Natural killer cell (primary cell): ENCODE measurements at places on chromosomes 6 and 20. TPM values are rescaled to one million over a fixed set of nuclear protein-coding genes. Genes with fewer than 3 reads are reported as not detected.

ACTL10 gene
- total RNA-seq = 1.1 TPM

GRM1 gene
- not detected for total RNA-seq

LINC00237 gene
- not detected for total RNA-seq

BPIFB2 gene
- total RNA-seq = not detected

DNA sequence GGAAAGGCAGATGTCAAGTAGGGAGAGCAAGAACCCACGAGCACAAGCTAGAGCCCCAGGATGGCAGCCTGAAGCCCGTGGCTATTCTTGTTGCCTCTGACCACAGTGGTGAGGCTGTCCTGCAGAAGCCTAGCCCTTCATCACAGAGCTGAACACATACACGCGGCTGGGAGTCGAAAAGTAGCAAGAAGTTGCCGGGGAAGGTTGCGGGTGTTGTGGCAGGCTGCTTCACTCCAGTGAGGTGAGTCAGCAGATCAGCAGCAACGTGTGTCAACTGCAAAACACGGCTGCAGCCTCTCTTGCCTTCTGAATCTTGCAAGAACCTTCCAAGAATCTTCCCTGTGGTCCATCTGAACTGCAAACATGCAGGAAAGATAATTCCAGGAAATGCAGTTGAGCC, 10.6 kb upstream of the STX16 start:
- H3K36me3 ChIP-seq = no peaks in the 10 kb centered on the region
- no peaks in the 10 kb centered on the region for H3K4me1 ChIP-seq
- no peak overlapping the region for H3K4me3 ChIP-seq
- H3K27me3 ChIP-seq = peaks cover 3% of the 10 kb centered on the region
- DNase-seq = no peak
- H3K27ac ChIP-seq = no peak overlapping the region

GRCh38 chr20:23095499-23095898, 9.4 kb upstream of the CD93 start:
- H3K27ac ChIP-seq = no peak overlapping the region
- no peaks in the 10 kb centered on the region for H3K4me1 ChIP-seq
- H3K36me3 ChIP-seq = no peaks in the 10 kb centered on the region

DNA sequence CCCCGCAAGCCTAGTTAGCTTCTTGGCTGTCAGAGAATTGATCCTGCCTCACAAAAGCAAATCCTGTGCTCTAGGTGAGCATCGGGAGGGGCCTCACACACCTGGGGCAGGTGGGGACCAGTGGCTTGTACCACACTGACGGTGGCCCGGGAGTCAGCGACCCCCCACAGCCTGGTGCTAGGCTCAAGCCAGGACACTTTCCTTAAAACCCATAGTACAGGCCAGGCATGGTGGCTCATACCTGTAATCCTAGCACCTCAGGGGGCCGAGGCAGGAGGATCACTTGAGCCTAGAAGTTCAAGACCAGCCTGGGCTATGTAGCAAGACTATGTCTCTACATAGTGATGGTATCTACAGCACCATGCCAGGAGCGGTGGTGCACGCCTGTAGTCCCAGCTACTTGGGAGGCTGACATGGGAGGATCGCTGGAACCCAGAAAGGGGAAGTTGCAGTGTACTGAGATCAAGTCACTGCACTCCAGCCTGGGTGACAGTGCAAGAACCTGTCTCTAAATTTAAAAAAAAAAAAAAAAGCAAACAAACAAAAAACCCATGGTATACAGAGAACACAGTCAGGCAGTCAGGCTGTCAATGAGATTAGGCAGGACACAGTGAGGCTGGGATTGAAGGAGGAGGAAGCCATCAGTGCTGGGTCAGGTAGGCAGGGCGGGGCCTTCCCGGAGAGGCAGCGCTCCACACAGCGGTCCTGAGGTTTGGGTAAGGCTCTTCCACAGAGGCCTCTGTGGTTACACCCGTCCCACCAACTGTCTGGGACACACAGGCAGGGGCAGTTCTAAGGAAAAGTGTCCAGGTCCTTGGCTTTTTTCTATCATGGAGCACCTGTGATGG, 41.3 kb downstream of the SYNJ2 start:
- H3K36me3 ChIP-seq = peaks cover 5% of the 10 kb centered on the region
- H3K27ac ChIP-seq = no peak overlapping the region
- no peak for DNase-seq
- H3K4me1 ChIP-seq = peaks cover 28% of the 10 kb centered on the region
- no peaks in the 10 kb centered on the region for H3K27me3 ChIP-seq
- no peak overlapping the region for H3K4me3 ChIP-seq

DNA sequence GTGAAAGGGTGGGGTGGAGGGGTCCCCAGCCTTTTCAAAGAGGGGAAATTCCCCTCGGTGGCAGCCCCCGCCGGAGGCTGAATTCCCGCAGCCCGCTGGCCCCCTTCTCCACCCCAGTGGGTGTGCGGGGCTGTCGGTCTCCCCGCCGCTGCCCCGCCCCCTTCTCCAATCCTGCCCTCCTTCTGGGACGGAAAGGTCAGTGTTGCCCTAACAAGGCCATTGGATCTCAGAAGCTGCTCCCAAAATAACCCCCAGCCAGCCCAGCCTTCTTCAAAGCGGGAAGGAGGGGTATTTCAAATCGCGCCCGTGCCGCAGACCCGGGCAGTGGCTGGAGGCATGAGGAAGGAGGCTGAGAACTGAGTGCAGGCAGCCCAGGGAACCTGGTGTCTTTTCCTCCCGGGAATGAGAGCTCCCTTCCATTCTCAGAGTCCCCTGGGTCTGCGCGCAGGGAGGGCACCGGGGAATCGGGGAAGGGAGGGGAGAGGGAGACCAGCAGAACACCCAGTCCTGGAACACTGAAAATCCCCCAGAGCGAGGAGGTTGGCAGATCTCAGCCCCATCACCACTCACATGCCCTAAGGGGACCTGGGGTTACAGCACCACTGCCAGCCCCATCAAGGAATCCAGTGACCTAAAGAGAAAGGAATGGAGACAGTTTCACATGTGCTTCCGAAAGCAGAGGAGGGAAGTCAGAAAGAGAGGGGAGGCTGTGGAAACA, at the start of gene JPH2:
TSS of gene JPH2 (minus strand) at position 135 of the 718 bp plus-strand sequence. CDS start 483 bp downstream, outside the sequence.
- no peak within 1 kb of the TSS for H3K4me3 ChIP-seq
- no peaks in the 10 kb centered on the region for H3K36me3 ChIP-seq
- peaks cover 10% of the 10 kb centered on the region for H3K4me1 ChIP-seq
